ENCODE measurements at places on chromosomes 11 and 22. TPM values are rescaled to one million over a fixed set of nuclear protein-coding genes. Genes with fewer than 3 reads are reported as not detected.

The TMEM132A gene
- total RNA-seq, result 193 TPM

The DMC1 gene
- total RNA-seq, result 4.2 TPM

The ARHGAP20 gene
- total RNA-seq, result 8.4 TPM

The KLHL35 gene
- 0.67 TPM for total RNA-seq

The NEFH gene
- 3.4 TPM for total RNA-seq

The CADM1 gene
- 57.9 TPM for total RNA-seq

The MRGPRX4 gene
- total RNA-seq, result not detected

The CARD10 gene
- 12.2 TPM for total RNA-seq

GRCh38 chr11:17489751-17490150 lies 13.1 kb upstream of the ABCC8 start:
- H3K27me3 ChIP-seq, result peaks cover 76% of the 10 kb centered on the region
- H3K36me3 ChIP-seq, result no peaks in the 10 kb centered on the region
- H3K4me1 ChIP-seq, result no peaks in the 10 kb centered on the region

DNA sequence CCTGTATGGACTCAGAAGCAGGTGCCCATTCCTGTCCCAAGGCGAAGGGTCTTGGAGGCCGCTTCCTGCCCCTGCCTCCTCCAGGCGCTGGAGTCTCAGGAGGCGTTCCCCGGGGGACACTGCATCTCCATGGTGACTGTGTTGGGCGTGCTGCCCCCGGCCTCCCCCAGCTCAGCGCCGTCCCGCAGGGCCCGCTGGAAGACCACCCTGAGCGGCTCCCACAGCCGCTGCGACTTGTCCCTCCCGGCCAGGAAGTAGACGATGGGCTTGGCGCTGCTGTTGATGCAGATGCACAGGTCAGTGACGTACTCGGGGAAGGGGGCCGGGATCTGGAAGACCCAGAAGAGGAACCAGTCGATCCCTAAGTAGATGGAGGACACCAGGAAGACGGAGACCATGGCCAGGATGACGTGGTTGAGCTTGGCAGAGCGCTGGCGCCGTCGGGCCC lies 7.8 kb downstream of the MRGPRF start:
- no peaks in the 10 kb centered on the region for H3K27me3 ChIP-seq
- H3K27ac ChIP-seq, result no peak overlapping the region
- no peaks in the 10 kb centered on the region for H3K36me3 ChIP-seq
- peaks cover 35% of the 10 kb centered on the region for H3K4me1 ChIP-seq

- DNase-seq, result no peak
- H3K4me1 ChIP-seq, result no peaks in the 10 kb centered on the region
- H3K27ac ChIP-seq, result no peak overlapping the region
- no peak overlapping the region for H3K4me3 ChIP-seq
- peaks cover 37% of the 10 kb centered on the region for H3K36me3 ChIP-seq
Observed at GRCh38 chr11:68911731-68912130, 8.0 kb downstream of the IGHMBP2 start.

DNA sequence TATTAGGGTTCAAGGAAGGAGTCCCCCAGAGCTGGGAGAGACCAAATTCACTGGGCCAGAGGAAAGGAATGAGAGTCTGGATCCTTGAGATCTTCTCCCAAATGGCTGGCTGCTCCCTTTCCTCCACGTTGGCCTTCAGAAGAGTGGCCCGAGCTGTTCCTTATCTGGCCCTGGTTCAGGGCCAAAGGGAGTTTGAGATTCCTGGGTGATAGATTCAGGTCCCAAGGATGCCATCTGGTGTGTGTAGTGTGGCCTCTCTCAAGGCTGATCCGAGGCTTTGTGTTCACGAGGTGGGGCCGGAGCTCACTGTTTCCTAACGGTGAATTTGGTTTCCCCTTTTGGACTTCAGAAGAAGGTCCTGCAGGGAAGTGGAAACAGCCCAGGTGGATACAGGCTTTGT lies 17.4 kb upstream of the ABCC8 start:
- H3K27ac ChIP-seq, result no peak overlapping the region
- no peak overlapping the region for H3K4me3 ChIP-seq
- H3K27me3 ChIP-seq, result peaks cover 76% of the 10 kb centered on the region

DNA sequence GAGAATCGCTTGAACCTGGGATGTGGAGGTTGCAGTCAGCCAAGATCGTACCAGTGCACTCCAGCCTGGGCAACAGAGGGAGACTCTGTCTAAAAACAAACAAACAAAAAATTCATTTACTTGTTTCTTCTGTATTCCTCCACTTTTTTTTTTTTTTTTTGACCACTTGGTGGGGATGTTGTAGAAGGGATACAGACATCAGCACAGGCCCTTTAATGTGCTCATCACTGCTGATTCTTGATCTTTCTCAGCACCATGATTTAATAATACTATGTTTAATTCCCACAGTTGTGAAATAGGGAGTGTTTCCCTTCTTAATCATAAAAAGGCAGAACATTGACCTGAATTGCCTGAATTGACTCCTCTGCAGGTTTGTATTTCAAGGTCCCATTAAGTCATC lies 4.5 kb downstream of the TTC9C start:
- H3K4me1 ChIP-seq, result peaks cover 18% of the 10 kb centered on the region
- DNase-seq, result no peak
- H3K36me3 ChIP-seq, result peaks cover 12% of the 10 kb centered on the region
- no peaks in the 10 kb centered on the region for H3K27me3 ChIP-seq
- H3K27ac ChIP-seq, result no peak overlapping the region
- H3K4me3 ChIP-seq, result no peak overlapping the region

GRCh38 chr11:116702772-116703385 lies 69.9 kb downstream of the BUD13 start:
- H3K36me3 ChIP-seq, result no peaks in the 10 kb centered on the region
- peaks cover 8% of the 10 kb centered on the region for H3K27me3 ChIP-seq
- peaks cover 7% of the 10 kb centered on the region for H3K4me1 ChIP-seq
- no peak for DNase-seq
- H3K4me3 ChIP-seq, result no peak overlapping the region

DNA sequence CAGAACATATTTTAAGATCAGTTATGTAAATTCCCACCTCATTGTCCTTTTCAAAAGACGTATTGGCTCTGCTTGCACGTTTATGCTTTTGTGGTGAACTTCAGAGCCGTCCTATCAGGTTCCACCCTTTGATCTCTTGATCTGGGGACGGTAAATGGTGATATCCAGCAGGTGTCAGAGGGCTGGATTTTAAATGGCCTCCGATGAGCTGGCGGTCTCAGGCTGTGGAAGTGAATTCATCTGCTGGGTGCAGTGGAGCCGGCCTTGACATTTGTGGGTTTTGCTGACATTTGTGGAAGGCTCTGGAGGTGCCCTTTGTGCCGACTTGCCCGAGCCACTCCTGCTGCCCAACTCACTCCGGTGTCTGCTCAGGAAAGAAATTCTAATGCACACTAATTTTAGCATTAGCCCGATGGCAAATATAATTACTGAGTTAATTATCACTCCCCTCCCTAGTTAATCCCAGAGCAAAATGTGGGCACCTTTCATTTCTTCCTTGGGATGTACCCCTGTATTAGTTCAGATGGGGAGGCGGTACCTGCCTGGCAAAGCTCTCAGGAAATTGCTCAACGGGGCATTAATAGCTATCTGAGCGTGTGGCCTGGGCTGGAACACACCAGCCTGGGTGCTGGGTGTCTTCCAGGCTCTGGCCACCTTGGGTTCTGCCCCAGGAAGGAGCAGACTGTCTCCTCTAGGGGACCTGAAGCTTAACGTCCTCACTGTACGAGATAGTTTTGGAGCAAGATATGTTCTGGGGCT lies 9.1 kb downstream of the LRP5 start:
- no peak overlapping the region for H3K4me3 ChIP-seq
- H3K4me1 ChIP-seq, result peaks cover 11% of the 10 kb centered on the region

- H3K36me3 ChIP-seq, result no peaks in the 10 kb centered on the region
- H3K27me3 ChIP-seq, result peaks cover 42% of the 10 kb centered on the region
- no peak overlapping the region for H3K27ac ChIP-seq
- no peaks in the 10 kb centered on the region for H3K4me1 ChIP-seq
- no peak for DNase-seq
Observed at GRCh38 chr11:65744026-65744698, 23.6 kb upstream of the RNASEH2C start.

GRCh38 chr11:66317723-66318599 lies 1.1 kb upstream of the CD248 start:
- peaks cover 46% of the 10 kb centered on the region for H3K4me1 ChIP-seq
- peak overlapping the region; percentile 97 for H3K27ac ChIP-seq
- H3K4me3 ChIP-seq, result peak overlapping the region; percentile 60
- H3K27me3 ChIP-seq, result no peaks in the 10 kb centered on the region
- DNase-seq, result no peak

GRCh38 chr11:58466293-58466692 lies 24.3 kb upstream of the OR5B12 start:
- no peak overlapping the region for H3K27ac ChIP-seq
- H3K4me1 ChIP-seq, result no peaks in the 10 kb centered on the region
- H3K4me3 ChIP-seq, result no peak overlapping the region

DNA sequence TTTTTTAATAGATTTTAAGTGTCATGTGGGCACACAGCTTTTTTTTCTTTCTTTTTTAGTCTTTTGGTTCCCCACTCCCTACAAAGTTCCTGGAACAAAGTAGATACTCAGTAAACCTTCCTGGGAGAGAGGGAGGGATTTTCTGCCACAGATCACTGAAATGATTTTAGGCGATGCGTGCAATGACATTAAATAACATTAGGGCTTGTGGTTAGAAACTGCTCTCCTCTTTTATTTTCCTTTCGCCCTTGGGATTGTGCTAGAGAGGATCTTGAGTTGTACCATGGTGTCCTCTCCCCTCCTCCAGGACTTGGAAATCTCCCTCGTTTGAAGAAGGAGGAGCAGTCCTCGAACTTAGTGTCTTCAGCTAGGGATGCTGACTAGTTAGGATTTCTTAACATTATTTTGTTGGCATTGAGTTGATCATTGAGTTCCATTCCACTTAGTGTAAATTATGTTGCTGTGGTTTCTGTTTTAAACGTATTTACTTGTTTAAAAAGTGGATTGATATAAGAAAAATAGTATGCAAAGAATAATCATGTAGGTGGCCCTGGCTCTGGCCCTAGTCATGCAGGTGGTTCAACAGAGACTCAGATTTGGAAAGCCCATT lies 88.4 kb downstream of the TRAF6 start:
- no peak overlapping the region for H3K4me3 ChIP-seq
- H3K27ac ChIP-seq, result peak overlapping the region; percentile 85
- H3K4me1 ChIP-seq, result peaks cover 51% of the 10 kb centered on the region
- H3K27me3 ChIP-seq, result peaks cover 1% of the 10 kb centered on the region
- no peaks in the 10 kb centered on the region for H3K36me3 ChIP-seq

- H3K4me1 ChIP-seq, result peaks cover 5% of the 10 kb centered on the region
- no peak overlapping the region for H3K4me3 ChIP-seq
- H3K27me3 ChIP-seq, result no peaks in the 10 kb centered on the region
- no peak overlapping the region for H3K27ac ChIP-seq
Observed at GRCh38 chr11:69651834-69652620, 11.1 kb downstream of the CCND1 start.

DNA sequence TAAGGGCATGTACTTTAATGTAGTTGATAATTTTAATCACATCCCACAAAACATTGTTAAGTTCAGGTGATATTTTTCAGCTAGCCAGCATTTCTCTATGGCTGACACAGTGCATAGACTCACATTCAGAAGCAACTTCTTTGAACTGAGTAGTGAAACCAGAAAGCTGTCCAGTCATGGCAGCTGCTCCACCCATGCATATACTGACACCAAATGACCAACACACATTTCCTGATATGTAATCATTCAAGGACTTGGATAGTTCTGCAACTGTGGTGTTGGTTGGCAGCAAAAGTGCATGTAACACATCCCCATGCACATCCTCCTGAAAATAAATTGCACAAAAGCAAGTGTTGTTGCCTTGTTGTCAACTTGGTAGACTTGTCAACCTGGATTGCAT lies 39.7 kb downstream of the CALCA start:
- peaks cover 39% of the 10 kb centered on the region for H3K27me3 ChIP-seq
- no peak for DNase-seq
- no peak overlapping the region for H3K4me3 ChIP-seq
- no peaks in the 10 kb centered on the region for H3K4me1 ChIP-seq
- no peak overlapping the region for H3K27ac ChIP-seq
- H3K36me3 ChIP-seq, result no peaks in the 10 kb centered on the region

- H3K27me3 ChIP-seq, result no peaks in the 10 kb centered on the region
- H3K4me3 ChIP-seq, result no peak overlapping the region
- H3K4me1 ChIP-seq, result peaks cover 16% of the 10 kb centered on the region
- no peaks in the 10 kb centered on the region for H3K36me3 ChIP-seq
- DNase-seq, result no peak
Observed at GRCh38 chr11:105324156-105324555, 184.6 kb upstream of the CARD18 start.

DNA sequence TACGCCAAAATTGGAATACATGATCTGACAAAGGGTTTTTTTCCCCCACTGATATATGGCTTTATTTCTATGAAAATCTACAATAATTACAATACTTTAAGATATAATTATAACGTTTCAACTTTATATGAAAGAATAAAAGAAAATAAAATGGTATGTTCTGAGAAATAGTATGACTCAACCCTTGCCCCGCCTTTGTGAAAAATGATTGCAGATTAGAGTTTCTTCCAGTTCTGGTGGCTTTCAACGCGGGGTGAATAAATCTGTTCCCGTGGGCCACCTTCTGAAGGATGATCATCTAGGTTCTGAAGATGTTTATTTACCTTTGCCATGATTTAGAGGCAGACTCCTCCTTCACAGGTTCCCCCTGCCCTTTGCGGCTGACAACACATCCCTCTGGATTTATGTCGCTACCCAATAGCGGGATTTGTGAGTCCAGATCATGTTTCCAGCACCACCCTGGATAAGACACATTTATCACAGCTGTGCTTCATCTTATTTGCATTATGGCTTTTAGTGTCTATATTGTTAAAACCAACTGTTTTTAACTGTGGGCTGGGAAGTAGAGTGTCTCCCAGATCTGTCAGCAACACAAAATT lies 607.0 kb upstream of the KIRREL3 start:
- no peak overlapping the region for H3K4me3 ChIP-seq
- no peak overlapping the region for H3K27ac ChIP-seq
- DNase-seq, result no peak
- no peaks in the 10 kb centered on the region for H3K36me3 ChIP-seq
- peaks cover 9% of the 10 kb centered on the region for H3K4me1 ChIP-seq

DNA sequence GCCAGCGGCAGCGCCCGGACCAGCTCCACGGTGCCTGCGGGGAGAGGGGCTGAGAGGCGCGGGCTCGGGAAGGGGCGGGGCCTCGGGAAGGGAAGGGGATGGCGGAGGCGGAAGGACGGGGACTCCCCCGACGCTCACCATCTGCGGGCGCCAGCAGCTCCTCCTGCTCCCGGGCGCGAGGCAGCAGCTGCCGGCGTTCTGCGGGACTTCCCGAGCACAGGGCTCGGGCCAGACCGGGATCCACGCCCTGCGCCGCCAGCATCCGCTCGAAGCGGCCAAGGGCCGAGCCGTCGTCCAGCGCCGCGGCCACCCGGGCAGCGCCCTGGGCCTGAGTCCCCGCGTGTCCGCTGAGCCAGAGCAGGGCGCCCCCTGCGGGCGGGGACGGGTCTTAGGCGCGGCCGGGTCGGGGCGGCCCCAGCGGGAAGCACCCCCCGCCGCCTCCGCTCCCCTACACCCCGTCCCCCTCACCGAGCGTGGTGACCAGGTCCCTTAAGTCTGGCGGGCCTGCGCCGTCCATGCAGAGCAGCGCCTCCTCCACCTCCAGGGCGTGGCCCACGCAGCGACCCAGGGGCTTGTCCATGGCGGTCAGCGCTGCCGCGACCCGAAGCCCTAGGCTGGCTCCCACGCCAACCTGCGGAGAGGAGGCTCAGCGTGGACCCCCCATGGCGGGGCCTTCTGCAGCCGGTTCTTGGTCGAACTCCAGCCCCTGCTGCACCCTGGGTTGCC lies 873 bp upstream of the SCO2 start:
- peaks cover 28% of the 10 kb centered on the region for H3K27me3 ChIP-seq
- DNase-seq, result peak; percentile 87
- peak overlapping the region; percentile 62 for H3K4me3 ChIP-seq
- no peak overlapping the region for H3K27ac ChIP-seq
